ENCODE measurements at places on chromosomes 7 and 10.

DNA sequence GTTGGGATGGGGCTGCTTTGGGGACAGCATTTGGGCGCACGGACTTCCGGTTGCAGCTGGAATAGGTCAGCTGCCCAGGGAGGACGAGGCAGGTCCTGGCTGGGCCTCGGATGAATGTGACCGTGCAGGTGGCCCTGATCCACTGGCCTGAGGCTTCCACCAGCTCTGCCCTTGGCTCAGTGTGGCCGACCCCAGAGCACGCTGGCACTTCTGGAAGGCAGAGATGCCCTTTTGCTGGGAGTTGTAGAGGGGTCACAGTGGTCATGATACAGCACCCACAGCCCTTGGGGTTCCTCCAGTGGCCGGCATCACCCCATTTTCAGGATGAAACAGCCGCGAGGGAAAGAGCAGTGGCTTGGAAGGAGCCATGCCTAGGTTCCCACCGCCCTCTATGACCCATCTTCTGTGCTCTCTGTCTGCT is 19.0 kb downstream of the ADCY1 start:
- no peak for DNase-seq

DNA sequence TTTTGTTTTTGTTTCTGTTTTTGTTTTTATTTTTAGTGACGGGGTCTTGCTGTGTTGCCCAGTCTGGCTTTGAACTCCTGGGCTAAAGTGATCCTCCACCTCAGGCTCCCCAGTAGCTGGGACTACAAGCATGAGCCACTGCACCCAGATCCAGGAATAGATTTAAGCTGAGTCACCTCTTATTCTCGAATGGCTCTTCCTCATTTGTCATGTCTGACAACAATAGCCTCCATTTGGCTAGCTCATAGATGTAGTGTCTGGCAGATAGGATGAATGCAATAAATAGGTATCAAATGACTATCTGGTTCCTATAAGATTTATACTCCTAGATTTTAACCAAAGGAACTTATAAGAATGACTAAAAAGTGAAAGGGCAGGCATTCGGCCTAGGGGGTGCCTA is 172.9 kb downstream of the TMEM26 start:
- no peak for DNase-seq

- DNase-seq, result no peak
Measured at GRCh38 chr7:38585572-38586354, 45.4 kb downstream of the AMPH start.

GRCh38 chr10:125747417-125747816 is 27.9 kb downstream of the EDRF1 start:
- no peak for DNase-seq

- peak; percentile 61 for DNase-seq
Measured at GRCh38 chr7:135976312-135977006, 700 bp downstream of the MTPN start.

- no peak for DNase-seq
Measured at GRCh38 chr7:2956526-2957368, 86.9 kb downstream of the CARD11 start.

GRCh38 chr10:87615856-87616255 is 43.8 kb upstream of the PAPSS2 start:
- no peak for DNase-seq

- DNase-seq, result no peak
Measured at GRCh38 chr10:118752409-118752808, 2.4 kb downstream of the CACUL1 start.

DNA sequence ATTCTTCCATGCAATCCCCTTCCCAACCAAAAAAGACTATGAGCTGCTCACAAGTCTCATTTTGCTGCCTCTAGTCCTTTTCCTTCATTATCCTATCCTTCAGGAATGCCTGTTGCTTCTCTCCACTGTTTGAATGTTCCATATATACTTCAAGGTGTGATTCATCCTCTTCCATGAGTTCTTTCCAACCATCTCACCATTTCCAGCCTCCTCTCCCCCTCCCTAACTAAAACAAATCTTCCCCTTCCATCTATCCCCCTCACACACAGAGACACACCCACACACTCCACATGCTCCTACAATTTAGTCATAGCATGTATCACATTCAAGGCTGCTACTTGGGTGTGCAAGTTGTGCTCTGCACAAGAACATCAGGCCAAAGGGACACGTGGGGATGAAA is 254.3 kb downstream of the DYNC1I1 start:
- DNase-seq, result no peak

- no peak for DNase-seq
Measured at GRCh38 chr10:113384181-113384580, 168.7 kb upstream of the HABP2 start.

GRCh38 chr10:127959428-127959827 is 52.5 kb downstream of the PTPRE start:
- no peak for DNase-seq

DNA sequence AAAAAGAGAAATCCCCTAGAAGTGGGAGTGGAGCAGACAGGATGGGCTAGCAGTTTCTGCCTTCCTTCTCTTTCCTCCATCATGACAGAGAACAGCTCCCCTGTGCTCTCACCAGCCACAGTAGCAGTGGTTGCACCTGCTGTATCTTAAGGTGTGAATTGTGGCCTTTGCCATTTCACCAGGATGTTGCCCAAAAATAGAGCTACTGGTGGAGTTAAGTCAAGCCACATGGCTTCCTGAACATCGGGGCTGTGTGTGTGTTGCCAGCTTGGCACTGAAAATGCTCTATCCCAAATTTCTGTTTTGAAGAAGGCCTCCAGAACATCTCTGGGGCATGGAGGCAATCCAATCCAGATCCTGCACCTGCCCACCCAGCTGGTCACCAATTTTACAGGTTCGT is 348.7 kb downstream of the EXOC4 start:
- no peak for DNase-seq

DNA sequence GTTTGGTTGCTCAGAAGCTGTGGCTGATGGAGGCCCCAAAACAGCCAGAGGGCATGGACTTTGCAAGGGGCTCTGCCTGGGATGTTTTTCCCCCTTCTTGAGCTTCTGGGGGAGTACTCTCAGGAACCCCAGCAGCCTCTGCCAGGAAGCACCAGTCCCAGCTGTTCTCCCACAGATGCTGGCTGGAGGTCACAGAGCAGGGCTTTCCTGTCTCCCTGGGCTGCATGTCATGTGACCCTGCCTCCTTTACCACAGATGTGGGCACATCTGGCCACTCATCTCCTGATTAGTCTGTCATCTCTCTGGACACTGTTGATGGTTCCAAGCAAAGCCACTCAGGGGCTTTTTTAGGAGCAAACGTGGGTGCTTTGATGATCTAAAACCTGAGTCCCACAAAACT is 136.7 kb downstream of the NEURL1 start:
- DNase-seq, result no peak

DNA sequence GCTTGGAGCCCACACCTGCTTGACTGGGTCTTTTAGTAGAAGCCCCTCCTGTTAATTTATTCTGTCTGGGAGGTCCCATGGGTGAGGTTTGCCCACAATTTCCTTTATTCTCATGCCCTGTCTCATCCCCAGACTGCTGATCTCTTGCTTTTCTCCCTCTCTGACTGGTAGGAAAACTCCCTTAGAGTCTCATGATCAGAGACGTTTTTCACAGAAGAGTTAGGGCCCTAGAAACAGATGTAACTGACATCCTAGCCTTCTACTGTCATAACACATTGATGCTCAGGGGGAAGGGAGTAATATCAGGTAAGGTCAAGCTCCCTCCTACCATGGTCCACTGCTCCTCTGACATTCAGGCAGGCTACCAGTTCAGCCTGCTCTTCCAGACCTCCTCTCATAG is 43.7 kb upstream of the WASL start:
- DNase-seq, result no peak

DNA sequence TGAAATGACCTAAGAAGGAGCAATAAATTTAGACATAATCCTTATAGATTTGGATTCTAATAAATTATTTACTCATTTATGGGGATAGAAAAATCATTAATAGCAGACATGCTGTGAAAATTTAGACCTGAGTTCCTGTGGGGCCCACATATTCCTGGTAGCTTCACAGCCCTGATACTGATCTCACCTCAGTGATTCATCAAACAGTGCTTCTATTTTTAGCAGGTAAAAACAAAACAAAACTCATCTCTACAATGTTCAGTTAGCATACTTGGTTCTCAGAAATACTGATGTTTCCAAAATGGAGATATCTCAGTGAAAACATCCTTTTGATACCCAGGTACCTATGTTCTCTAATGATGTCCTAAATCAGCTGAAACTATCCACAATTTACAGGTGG is 841.1 kb upstream of the SORCS1 start:
- DNase-seq, result no peak

DNA sequence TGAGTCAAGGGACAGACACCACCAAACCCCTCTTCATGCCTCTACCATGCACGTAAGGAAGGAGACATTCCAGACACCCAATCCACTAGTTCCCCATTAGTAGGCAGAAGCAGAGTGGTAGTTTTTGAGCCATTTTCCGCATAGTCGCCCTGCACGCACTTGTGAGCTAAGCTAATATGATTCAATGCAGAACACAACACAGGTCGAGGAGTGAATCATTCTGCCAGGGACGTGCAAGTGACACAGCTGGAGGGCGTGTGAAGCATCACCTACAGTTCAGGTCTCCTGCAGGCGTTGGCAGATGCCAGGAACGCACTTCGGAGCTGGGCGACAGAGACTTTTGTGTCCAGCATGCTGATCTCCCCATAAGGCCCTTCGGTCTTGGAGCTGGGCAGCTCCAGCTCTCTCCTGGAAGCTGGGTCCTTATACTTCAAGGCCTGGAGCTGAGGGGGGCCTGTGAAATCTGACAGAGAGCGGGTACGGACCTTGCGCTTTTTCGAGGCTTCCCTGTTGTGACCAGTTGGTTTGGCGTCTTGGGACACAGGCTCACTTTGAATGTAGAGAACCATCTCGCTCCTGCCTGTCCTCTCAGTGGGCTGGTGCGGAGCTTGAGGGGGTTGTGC is 102.4 kb downstream of the SVIL start:
- no peak for DNase-seq

DNA sequence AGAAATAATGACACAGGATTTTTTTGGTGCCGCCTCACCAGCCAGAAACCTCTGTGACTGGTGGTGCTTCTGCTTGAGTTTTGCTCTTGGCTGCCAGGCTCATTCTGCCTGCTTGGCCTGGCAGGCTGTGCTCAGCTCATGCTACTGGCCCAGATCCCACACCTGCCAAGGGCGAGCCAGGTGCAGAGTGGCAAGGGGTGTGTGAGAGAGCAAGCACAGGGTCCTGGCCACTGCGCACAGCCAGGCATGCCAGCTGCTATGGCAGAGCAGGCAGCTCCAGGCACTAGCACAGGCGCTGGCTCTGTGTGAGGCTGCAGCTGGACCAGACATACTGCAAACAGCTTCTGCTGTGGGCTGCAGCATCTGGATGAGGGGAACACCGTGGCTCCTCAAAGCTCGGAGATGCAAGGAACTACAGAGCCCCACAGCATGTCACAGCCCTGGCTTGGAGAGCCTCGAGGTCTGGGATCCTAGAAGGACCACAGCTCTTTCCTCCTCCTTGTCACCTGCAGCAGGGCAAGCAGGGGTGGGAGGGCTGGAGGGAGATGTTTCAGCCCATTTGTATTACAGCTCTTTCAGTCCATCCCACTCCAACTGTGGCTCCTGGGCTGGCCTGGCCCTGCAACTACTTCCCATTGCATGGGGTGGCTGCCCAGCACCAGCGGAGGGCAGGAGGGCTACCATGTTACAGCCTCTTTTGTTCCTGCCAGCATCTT is 313.4 kb upstream of the SEMA3C start:
- no peak for DNase-seq

GRCh38 chr7:157177333-157177982 is 38.7 kb downstream of the UBE3C start:
- DNase-seq, result no peak

DNA sequence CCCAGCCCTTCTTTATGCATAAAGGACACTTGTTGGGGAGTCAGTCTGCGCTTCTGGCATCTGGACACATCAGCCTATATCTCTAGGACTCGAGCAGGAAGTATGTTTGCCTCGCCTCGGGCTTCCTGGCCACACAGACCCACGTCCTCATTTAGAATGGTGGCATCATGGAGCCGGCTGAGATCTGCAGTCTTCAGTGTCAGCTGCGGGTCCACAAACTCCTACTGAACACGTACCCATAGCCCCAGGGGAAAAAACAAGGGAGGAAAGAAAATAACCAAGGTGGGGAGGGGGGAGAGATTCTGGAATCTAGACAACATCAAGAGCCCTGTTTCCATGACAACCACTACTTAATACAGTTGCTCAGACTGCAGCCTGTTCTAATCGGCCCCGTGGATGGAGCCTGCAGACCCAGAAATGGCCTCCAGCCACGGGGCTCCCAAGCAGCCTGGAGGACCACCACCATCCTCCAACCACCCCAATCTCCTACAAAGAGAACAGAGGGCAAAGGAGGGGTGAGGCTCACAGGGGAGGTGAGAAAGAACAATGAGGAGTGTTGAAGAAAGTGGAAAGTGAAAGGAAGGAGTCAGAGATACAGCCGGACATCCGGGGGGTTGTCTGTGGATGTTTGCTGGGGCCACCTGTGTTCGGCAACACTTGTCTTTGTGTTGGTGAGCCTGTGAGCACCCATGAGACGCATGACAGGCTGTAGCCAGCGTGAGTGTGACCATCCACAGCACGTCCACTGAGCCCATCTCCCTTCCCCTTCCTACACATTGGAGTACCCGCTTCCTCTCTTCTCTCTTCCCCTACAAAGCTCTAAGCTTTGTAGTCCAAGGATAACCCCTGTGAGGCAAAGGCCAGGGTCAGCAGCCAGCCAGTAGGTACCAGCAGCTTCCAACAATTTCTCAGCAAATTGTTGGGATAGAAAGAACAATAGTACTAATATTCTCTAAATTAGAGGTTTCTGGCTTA is 141.0 kb downstream of the PLXNA4 start:
- no peak for DNase-seq

DNA sequence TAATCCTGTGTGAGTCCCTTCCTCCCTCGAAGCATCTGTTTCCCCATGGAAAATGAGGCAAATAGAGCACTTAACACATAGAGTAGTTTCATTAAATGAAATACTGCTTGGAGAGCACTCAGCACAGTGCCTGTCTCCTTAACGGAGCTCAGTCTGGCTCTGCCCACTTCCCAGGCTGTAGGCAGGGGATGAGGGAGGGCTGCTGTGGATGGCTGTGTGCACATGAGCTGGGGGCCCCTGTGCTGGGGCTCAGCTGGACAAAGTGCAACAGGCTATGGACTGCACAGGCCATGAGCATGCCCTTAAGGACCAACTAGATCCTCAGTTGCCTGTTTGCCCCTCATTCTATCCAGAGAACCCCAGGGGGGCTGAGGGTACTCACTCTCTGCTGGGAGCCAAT is 14.5 kb downstream of the ZCCHC24 start:
- peak; percentile 22 for DNase-seq

DNA sequence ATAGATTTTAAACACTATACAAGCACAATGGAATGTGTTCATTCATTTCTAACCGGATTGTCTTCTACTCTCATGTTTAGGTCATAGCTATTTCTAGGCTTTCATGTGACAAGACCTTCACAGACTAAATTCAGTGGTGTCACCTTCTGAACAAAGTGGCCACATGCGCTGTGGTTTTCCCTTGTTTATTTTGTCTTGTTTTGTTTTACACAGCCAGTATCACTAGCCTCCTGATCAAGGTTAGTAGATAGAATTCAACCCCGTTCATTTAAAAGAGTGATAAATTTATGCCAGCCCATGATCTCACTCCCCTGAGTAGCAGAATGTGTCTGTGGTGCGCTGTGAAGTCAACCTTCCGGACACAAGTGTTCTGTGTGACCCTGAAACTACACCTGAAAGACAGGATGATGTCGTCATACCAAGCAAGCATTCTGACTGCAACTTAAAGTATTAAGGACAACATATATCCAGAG is 209.1 kb downstream of the CREB5 start:
- DNase-seq, result no peak

GRCh38 chr10:104317269-104317710 is 21.0 kb downstream of the ITPRIP start:
- DNase-seq, result no peak

GRCh38 chr7:47344171-47344955 is 237.5 kb downstream of the TNS3 start:
- peak; percentile 34 for DNase-seq

GRCh38 chr10:110081911-110082310 is 74.1 kb downstream of the ADD3 start:
- no peak for DNase-seq

Data from Peyer's patch (tissue), 4 donors.